Cortex of kidney (tissue), 1 donor: ENCODE measurements at places on chromosomes 12 and 14.

DNA sequence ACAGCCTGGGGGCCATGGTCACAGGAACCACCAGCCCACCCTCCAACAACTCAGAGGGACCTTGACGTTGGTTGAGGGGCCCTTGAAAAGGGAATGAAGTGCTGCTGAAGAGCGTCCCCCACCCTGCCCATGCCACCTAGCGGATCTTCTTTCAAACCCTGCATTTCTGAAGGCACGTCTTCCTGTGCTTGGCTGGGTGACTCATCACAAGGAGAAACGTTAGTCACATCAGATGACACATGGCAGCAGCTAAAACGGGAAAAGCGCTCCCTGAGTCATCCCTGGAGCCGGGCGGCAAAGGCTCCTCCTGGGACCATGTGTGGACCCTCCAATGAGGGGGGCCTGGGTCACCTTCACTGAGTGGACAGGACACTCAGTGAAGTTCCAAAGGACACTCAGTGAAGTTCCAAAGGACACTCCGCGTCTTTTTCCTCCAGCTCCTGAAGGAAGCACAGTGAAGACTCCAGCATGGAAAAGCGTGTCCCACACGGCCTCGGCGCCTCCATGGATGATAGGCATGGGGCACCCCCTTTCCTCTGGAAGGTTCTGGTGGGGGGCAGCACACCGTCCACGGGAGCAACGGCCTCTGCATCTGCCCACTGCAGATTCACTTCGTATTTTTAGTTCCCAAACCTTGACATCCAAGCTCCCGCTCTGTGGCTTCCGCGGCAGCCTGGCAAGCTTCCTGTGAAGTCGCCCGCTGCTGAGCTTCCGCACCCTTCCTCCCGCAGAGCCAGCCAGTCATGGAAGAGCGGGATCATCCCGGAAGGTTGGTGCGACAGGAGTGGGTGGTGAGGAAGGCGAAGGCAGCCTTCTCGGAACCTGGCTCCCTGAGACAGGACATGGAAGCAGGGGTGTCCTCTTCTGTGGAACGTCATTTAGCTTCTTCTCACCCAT, 383.4 kb downstream of the VRK1 start:
- DNase-seq = no peak

DNA sequence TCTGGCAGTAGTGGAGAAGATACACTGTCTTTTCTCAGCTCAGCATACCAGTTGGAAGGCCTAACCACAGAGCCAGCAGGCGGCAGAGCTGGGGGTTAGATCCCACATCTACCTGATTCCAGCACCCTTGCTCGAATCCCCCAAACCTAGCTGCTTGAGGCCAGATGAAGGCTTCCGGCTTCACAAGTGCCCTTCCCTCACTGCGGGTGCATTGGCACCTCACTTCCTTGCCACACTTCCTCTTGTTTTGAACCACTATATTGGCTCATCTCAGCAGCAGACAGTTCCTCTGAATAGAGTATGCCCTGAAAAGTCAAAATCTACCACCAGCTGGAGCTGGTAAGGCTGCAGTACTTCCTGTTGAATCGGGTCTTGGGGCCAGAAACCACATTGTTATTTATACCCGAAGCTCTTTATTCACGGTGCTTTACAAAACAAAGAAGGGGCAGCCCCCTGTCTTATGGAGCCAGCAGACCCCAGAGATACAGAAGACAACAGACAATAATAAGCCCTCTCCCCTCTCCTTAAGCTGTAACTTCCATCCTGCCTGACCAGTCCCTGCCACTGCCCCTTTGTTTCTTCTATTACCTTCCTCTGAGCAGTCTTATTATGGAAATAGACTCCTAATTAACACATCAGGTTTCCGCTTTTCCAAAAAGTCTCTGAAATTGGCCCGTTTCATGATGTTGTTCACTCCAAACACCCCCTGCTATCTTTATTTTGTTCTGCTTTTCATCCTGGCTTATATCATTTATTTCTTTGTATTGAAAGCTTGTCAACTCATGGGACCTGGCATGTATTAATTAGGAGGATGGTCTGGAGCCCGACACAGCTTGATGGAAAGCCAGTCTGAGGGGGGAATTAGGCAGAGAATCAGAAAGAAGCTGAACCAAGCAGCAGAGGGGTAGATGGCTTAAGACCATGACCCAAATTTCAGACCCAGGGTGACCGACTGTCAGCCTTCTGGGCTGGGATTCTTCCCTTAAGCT, 233.5 kb downstream of the EFCAB11 start:
- DNase-seq = no peak

GRCh38 chr12:75971253-75971652, 60.3 kb downstream of the PHLDA1 start:
- DNase-seq = no peak

DNA sequence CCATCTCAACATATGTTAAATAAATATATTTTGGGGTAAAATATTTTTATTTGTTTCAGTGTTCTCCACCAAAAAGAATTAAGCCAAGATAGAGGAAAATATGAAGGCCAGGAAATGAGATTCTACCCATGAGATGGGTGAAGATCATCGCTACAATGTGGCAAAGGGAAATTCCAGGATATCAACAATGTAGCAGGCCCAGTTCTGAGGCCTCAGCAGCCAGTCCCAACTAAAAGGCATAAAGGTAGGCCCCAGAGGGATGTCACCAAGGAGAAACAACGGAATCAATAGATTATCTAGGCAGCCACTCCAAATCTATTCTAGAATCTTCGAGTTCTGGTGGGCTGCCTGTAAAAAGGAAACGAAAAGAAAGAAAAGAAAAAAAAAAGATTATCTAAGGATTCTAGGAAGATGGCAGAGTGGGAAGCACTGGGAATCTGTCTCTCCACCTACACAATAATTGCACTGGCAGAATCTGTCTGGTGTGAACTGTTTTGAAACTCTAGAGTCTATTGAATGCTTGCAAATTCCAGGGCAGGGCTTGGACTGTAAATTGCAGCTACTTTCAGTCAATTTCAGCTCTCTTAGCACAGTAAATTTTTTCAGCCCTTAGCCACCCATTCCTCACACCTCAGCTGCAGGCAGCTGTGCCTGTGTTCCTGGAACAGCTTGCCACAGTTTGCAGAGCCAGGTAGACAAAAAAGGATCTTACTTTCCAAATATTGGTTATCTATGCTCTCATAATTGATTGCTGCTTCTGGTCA, 33.1 kb upstream of the MMP19 start:
- DNase-seq = no peak

- DNase-seq = no peak
Observed at GRCh38 chr14:93888995-93889394, 38.1 kb upstream of the FAM181A start.

- DNase-seq = no peak
Observed at GRCh38 chr14:96592591-96593386, 90.6 kb downstream of the PAPOLA start.

- DNase-seq = no peak
Observed at GRCh38 chr12:119328111-119328510, 6.4 kb upstream of the CCDC60 start.

DNA sequence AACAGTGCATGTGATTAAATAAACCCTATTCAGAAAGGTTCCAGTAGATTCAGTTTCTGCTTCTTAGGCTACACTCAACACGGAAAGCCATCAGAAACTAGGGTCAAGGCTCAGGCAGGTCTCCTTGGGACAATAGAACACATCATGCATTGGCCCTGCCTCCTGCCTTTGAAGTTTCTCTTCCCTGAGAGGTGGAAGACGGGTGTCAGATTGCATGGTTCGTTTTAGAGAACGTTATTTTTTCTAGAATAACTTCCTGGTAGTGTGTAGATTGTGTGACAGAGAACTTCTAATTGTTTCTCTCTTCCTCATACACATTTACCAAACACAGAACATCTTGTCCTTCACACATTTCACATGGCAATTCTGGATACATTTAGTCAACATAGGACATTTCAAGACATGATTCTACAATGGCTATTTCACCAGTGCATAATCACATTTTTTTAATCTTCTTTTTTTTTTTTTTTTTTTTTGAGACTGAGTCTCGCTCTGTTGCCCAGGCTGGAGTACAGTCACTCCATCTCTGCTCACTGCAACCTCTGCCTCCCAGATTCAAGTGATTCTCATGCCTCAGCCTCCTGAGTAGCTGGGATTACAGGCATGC, 106.6 kb upstream of the AMN1 start:
- DNase-seq = no peak

DNA sequence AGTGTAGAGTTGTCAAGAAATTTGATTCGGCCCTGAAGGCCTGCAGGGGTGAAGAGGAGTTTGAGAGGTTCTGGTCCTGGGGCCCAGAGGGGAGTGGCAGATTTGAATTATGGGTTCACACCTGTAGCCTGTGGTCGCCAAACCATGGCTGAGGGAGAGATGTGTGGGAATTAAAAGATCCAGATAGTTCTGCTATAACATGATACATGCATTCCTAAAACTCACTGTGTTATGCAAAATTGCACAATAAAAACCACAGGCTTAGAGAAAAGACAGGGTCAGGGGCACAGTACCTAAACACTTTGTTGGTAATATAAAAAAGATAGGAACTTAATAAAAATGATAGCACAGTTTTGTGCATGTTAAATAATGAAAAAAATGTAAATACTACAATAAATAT, 106.2 kb downstream of the TMEM30B start:
- DNase-seq = no peak

GRCh38 chr12:2796187-2796666, 1.5 kb downstream of the FKBP4 start:
- no peak for DNase-seq

DNA sequence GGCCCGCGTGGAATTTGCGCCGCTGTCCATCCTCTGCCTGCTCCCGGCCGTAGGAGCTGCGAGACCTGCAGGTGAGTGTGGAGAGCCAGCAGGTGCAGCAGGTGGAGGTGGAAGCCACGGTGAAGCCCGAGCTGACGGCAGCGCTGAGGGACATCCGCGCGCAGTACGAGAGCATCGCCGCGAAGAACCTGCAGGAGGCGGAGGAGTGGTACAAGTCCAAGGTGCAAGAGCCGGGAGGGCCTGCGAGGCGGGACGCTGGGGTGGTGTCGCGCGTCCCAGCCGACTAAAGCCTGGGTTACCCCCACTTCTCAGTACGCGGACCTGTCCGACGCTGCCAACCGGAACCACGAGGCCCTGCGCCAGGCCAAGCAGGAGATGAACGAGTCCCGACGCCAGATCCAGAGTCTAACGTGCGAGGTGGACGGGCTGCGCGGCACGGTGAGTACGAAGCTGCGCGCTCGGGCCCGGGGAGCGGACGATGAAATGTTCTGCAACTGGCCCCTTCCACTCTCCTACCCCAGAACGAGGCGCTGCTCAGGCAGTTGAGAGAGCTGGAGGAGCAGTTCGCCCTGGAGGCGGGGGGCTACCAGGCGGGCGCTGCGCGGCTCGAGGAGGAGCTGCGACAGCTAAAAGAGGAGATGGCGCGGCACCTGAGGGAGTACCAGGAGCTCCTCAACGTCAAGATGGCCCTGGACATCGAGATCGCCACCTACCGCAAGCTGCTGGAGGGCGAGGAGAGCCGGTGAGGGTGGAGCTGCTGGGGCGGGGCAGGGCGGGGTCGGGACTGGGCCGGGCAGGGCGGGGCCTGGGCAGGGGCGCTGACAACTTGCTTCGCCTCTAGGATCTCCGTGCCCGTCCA, 2.1 kb downstream of the PRPH start:
- no peak for DNase-seq

DNA sequence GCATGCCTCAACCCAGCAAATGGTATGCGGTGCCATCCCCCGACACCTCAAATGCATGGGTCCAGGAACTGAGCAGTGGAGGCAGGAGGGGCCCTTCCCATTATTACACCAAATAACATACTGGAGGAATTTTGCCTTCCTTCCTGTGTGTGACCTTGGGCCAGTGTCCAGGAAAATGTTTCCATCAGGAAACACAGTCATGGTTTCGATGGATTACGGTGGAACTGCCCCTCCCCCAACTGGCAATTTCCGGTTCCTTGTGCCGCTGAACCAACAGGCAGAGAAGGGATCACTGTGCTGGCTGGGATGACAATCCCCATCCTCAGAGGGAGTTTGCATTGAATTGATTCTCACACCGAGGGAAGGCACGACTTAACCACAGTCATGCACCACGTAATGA, 9.1 kb upstream of the CDC42BPB start:
- no peak for DNase-seq

GRCh38 chr14:89977668-89978067, 21.9 kb downstream of the TDP1 start:
- DNase-seq = no peak

DNA sequence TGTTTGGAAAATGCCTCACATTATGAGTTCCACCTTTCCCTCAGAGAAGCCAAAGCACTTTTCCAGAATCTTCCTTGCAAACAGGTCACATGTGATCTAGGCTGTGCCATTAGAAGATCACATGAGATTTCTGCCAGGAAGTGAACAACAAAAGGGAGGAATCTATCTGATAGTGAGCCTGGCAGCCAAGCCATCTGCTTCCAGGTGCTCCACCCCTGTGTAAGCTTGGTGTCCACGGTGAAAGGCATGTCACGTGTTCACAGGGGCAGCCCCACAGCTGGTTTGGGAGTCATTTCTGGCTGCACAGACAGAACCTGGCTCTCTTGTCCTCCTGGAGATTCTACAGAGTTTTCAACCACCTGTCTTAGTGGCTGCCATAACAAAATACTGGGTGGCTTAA, 3.5 kb upstream of the KSR2 start:
- DNase-seq = no peak

GRCh38 chr12:91370086-91370868, 187.7 kb upstream of the DCN start:
- no peak for DNase-seq

GRCh38 chr12:117111386-117111785, 12.2 kb upstream of the TESC start:
- no peak for DNase-seq
